ENCODE measurements at places on chromosomes 4 and X.
A peak's percentile ranks its signal among the peaks of the same experiment; 100 is the strongest.

- DNase-seq = no peak
Observed at GRCh38 chr4:38287101-38287851, 327.1 kb downstream of the PTTG2 start.

- no peak for DNase-seq
Observed at GRCh38 chrX:134734466-134734952, 76.2 kb upstream of the PLAC1 start.

DNA sequence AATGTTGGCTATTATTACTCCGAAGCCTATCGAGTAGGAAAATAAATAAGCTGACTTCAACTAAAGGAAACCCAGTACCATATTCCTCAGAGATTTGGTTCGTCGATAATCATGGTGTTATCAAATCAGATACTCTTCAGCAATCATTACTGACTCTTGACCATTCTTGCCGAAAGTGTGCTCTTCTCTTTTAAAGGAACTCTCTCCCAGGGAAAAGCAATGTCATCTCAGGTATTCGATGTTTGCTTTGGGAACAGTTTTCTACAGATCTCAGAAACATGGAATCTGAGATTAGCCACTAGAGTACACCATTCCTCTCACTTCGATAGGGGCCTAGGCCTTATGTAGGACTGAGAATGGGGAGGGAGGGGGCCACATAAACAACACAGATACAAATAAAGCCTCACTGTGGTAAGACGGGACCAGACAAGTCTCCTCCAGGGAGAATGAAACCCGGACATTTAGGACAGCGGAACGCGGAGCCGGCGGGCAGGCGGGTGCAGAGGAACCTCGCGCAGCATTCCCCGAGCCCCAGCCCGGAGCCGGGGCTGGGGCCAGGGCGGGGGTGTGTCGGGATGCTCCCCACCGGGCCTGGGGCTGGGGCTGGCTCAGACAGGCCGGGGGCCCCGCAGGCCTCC, 581 bp downstream of the DNAJB14 start:
- peak; percentile 24 for DNase-seq

DNA sequence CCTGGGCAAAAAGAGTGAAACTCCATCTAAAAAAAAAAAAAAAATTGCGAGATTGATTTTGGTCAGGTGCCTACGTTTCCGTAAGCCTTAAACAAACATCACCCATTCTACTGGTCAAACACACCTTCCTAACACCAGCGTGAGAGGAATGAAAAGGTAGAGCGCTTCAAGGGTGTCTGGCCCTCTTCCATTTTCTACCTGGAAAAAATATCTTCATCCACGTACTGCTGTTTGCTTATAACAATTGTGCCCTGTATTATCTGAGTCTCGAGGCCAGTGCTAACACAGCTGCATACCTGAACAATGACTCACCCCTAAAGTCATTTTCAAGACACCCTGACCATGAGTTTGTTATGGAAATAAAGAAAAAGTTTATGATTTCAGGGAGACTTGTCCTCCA, 13.9 kb downstream of the TMSB4X start:
- DNase-seq = no peak

- no peak for DNase-seq
Observed at GRCh38 chr4:112858751-112859150, 190.7 kb upstream of the ANK2 start.

GRCh38 chr4:113078066-113078465, 28.6 kb downstream of the ANK2 start:
- DNase-seq = no peak

GRCh38 chr4:10053635-10054453, 32.5 kb upstream of the SLC2A9 start:
- DNase-seq = no peak

GRCh38 chr4:176268963-176269362, at the start of gene ASB5:
TSS of gene ASB5 (minus strand) at chr4:176269222. CDS start at chr4:176269108, 114 bp downstream.
- no peak for DNase-seq

GRCh38 chr4:42640613-42641012, 16.3 kb downstream of the ATP8A1 start:
- no peak for DNase-seq

- DNase-seq = no peak
Observed at GRCh38 chr4:115042496-115042895, 70.9 kb downstream of the NDST4 start.

DNA sequence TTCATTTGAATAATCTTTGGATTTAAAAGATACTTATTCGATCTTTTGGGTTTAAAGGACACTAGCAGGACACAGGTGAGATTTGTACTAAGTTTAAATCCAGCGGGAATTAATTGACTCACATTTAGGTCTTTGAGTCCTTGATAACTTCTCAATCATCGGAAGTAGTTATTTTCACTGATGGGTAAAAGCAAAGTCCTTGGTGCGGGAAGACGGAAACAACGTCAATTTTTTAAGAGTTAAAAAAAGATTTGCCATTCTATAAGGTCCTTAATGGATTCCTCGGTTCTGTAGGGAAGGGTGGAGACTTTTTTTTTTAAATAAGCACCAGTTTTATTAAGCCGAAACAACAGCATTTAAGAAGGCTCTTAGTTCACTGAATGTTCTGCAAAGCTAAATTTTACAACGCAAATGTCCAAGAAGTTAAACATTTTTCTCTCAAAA, 2.9 kb downstream of the TMSB4X start:
- DNase-seq = peak; percentile 56

DNA sequence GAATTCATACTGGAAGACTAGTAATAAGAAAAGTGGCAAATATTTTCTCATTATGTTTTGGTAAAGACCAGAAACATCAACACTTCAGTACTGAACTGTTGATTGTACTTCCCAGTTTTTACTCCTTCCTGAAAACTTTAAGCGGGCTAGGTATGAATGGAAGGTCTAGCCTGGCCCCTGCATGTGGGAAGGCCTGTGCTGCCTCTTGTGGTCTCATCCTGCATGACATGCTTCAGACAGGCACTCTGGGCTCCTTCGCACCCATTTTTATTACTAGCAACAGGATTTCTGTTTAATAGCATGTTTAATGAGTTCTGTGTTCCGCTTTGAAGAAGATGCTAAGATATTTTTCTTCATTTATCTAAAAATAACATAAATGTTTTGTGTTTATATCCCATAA, 279.1 kb downstream of the ANK2 start:
- DNase-seq = peak; percentile 7

Measured in activated CD4-positive, alpha-beta T cell treated with anti-CD3 and anti-CD28 coated beads, Interleukin-2, amount 50 U/mL, for 16 hours (primary cell).